ENCODE measurements at places on chromosomes 12 and 14. TPM values are rescaled to one million over a fixed set of nuclear protein-coding genes. Genes with fewer than 3 reads are reported as not detected.

The BDKRB1 gene
- 4.5 TPM for polyA plus RNA-seq

The GLT1D1 gene
- 1.3 TPM for polyA plus RNA-seq

The LRTM2 gene
- not detected for polyA plus RNA-seq

The KRT77 gene
- polyA plus RNA-seq, result not detected

The SENP1 gene
- 1.9 TPM for polyA plus RNA-seq

The ABCD4 gene
- 54.7 TPM for polyA plus RNA-seq

All from pancreas (tissue), 10 donors.